ENCODE measurements at places on chromosomes 12 and 14.

- DNase-seq, result no peak
Measured at GRCh38 chr12:123129621-123130020, 21.3 kb downstream of the PITPNM2 start.

DNA sequence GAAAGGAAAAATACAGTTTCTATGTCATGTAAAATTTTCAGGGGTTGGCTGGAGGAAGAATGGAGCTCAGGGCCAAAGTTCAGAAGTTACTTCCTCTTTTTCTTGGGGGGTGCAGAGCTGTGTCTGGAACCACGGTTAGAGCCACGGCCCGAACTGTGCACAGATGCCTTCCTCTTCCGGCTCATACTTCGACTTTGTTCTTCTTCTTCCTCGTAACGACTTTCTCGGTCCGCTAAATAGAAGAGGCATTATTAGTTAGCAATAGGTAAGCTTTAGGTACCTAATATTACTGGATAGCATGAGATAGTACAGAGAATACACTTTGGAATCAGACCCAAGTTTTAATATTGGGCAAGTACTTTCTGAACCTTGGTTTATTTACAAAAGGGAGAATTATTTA is 31.2 kb downstream of the SUPT16H start:
- DNase-seq, result no peak

GRCh38 chr14:104361921-104362681 is 217.5 kb upstream of the C14orf180 start:
- no peak for DNase-seq

- DNase-seq, result no peak
Measured at GRCh38 chr12:63863658-63864453, 19.4 kb downstream of the SRGAP1 start.

DNA sequence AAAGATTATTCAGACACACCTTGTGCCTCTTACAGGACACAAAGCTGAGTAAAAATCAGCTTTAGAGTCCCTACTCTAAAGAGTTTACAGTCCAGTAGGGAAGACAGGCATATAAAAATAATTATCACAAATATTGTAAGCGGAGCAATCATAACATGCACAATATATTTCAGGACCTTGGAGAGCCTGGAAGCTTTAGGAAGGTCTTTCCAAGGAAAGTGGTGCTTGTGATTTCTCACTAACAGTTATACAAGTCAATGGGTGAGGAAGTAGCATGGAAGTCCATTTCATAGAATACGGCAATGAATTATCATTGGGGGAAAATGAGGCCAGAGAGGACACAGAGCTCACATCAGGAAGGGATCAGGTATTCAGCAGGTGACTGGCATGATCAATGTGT is 268.3 kb downstream of the C12orf50 start:
- DNase-seq, result no peak

DNA sequence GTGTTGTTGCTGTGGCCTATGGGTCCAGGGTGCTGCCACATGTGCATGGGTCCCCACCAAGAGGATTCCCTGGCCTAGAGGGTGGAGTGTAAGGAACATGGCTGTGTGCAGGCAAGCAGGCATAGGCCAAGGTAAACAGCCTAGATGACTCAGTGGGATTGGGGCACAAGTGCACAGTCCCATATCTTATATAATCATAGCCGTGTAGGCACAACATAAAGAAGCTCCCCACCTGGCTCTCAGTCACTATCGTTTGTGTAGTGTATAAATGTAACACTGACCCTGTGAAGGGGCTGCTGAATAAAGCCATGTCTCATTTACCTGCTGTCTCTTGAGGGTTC is 15.7 kb upstream of the RNASE12 start:
- no peak for DNase-seq

GRCh38 chr14:52131640-52132320 is 62.9 kb upstream of the NID2 start:
- DNase-seq, result peak; percentile 60

GRCh38 chr12:89674326-89674942 is 34.2 kb downstream of the ATP2B1 start:
- DNase-seq, result no peak

DNA sequence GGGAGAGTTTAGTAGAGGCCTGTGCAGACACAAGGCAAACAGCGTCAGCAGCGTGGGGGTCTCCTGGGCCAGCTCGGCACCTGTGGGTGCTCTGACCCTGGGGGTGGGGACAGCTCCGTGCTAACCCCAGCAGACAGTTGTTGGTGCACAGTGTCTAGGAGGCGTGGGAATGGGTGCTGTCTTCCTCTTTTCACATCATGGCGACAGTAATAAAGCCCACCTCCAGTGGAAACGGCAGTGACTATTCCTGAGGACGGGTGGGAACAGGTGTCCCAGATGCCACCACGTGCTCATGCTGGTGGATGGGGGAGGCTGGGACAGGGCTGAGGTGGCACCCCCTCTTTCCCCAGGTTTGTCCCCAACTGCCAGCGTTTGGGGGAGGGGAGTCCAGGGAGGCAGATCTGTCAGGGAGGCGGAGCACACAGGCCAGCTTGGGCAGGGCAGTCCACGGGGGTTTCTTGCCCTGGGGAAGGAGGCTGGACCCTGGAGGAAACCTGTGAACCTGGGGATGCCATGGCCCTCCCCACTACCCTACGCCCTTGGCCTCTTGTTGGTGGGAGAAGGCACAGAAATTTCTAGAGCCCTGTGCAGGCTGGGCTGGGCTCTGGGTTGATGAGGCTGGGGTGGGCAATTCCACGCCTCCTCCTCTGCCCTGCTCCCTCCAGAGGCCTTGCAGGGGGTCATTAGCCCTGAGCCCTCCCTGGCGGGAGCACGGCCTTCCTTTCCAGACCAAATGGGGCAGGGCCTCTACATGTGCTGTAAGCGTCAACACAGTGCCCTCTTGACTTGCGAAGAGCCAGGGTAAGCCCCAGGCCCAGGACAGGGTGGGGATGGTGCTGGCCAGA is 3.8 kb downstream of the ZBTB42 start:
- DNase-seq, result no peak

DNA sequence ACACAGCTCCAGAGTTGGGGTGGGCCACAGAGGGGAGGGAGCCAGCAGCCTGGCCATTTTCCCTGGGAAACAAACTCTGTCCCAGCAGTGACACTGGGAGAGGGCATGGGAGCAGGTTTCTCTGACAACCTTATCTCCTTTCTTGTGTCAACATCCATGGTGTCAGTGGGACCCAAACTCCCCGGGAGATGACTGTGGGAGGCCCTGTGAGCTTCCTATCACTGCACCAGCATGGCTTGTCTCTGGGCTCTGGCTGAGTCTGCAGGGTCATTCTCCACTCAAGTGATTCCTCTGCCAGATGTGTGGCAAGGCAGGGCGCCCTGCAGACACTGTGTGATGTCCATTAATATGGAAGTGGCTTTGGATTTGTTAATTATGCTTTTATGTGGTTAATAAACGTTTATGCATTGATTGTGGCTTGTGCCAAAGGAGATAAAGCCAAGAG is 10.1 kb downstream of the LRTM2 start:
- no peak for DNase-seq

GRCh38 chr14:106622200-106622745 is 1095.9 kb downstream of the TMEM121 start:
- peak; percentile 27 for DNase-seq

DNA sequence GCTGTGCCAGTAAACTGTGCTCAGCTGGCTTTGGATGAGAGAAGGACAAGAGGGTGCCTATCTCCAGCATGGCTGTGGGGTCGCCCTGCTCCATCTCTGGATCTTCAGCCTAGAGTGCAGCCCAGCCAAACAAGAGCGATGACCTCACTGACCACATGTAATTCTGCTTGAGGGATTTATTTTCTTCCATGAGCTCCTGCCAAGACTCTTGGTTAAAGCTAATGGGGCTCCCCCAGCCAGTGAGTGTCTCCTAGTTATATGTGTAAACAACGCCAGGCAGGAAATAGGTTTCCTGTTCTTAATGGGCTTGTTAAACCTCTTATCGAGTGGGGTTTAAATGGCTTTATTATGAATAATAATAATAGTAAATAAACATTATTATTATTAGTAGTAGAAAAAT is 397.2 kb downstream of the NRXN3 start:
- DNase-seq, result no peak

DNA sequence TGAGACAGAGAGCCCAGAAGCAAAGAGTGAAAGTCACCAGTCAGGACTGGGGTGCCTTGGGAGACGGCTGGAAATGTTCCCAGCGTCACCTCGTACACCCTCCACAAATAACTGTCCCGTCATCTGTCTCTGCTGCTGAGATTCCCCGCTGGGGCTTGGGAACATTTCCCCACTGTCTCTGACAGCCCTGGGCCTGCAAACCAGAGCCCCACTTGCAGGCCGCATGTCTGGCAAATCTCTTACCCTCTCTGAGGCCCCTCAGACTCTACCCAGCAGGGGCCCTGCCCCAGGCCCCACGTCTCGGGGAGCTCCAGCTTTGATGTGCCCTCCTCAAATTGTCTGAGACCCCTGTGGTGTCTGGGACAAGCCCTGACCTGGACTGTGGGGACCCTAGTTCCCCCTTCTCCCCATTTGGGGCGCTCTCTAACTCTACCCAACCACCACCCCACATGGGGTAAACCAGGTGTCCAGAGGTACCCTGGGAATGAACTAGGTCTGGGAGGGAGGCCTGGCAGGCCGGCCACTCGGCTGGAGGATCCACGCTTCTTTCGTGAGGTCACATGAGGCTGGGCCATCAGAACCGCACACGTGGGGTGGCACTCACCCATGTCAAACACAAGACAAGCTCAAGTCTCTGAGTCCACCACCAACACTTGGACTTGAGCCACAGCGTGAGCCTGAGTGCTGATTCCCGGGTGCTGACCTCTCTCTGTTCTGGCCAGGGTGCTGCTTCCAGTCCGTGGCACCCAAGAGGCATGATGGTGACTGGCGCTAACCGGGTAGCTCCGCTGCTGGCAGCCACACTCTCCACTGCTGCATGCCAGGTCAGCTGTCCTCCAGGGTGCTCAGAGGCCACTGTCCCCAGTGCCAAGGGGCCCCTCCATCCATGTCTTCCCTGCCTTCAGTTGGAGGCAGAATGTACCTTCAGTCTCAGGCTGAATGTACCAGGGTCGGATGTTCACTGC is 59.8 kb downstream of the DIO3 start:
- peak; percentile 14 for DNase-seq

DNA sequence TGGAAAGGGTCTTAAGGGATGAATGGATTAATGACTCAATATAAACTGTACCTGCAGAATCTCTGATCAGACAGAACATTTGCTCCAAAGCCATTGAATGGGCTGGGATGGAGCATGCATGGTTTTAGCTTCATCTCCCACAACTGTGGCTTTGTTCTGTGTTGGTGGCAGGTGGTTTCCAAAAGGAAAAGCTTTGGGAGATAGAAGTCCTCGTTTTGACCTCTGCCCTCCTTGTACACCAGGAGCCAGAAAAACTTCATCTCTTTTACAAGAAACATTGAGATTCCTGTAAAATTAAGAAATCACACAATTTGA is 39.5 kb downstream of the GPR65 start:
- DNase-seq, result no peak

DNA sequence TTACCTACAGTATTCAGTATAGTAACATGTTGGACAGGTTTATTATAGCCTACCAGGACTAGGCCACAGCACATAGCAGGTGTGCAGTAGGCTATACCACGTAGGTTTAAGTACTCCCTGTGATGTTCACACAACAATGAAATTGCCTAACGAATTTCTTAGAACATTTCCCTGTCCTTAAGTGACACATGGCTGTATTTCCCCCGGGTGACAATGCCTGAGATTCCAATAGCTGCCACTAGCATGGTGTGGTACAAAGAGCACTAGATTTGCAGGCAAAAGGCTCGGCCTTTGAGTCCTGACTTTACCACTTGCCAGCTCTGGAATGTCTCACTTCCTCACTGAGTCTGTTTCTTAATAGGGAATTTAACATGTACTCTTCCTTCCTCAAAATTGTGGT is 19.7 kb downstream of the PTPN21 start:
- DNase-seq, result no peak

DNA sequence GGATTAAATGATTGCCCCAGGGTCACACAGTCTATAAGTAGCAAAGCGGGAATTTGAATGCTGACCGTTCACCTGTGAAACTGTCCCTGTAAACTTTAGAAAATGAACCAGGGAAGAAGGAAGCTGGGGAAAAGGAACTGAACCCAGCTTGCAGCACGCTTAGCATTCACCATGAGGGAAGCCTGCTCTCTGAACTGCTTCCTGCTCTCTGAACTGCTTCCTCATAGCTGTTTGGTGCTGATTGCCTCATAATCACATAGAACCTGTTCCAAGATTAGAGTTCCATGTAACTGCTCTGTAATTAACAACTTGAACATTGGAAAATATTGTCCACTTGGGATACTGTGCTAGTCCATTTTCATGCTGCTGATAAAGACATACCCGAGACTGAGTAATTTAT is 1504.8 kb upstream of the TMEM132C start:
- DNase-seq, result no peak

GRCh38 chr14:79278798-79279644 is 932.3 kb downstream of the DIO2 start:
- no peak for DNase-seq

- no peak for DNase-seq
Measured at GRCh38 chr12:45615268-45615667, 114.2 kb upstream of the ARID2 start.

- no peak for DNase-seq
Measured at GRCh38 chr12:29795715-29796114, 12.0 kb upstream of the TMTC1 start.

- no peak for DNase-seq
Measured at GRCh38 chr12:116662612-116663144, 75.2 kb downstream of the SPRING1 start.

Data from stimulated activated CD8-positive, alpha-beta memory T cell treated with anti-CD3 and anti-CD28 coated beads, Interleukin-4, amount 100 ng/mL, for 48 hours (primary cell).